Immature natural killer cell (primary cell): ENCODE measurements at places on chromosomes 11 and 22.

DNA sequence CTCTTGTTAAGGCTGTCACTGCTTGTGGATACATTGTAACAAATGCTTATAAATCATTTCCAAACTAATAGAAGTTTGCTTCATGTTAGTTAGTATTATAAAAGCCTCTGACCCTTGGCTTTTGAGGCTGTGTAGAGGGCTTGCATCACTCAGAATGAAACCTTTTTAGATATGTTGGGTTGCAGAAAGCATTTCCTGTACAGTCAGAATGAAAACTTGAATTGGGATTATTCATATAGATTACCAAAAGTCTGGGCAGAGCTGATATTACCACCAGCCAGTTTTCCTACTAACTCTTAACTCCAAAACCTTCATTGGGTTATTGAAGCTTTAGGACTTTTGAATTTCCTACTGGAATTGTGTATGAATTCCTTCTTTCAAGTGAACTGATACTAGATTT lies 12.0 kb downstream of the KMT2A start:
- no peak for DNase-seq

DNA sequence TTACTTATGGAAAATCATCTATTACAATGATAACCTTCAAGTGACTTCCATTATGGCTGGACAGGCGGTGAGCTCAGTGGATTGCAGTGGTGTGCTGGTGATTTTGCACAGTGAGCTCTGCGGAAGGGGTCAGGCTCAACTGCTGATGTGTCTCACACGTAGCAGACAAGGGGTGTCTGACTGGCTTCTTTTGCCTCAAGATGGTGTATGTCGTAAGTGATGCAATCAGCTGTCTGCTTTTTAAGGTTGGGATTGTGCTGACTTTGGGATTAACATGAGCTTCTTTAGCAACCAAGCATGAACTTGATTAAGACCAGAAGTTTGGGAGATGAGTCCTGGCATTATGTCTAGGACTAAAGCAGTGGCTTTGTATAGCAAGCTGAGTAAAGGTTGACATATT lies 49.5 kb downstream of the POLD3 start:
- DNase-seq: no peak

GRCh38 chr22:31998784-31999385 lies 44.2 kb upstream of the SLC5A1 start:
- DNase-seq: no peak

DNA sequence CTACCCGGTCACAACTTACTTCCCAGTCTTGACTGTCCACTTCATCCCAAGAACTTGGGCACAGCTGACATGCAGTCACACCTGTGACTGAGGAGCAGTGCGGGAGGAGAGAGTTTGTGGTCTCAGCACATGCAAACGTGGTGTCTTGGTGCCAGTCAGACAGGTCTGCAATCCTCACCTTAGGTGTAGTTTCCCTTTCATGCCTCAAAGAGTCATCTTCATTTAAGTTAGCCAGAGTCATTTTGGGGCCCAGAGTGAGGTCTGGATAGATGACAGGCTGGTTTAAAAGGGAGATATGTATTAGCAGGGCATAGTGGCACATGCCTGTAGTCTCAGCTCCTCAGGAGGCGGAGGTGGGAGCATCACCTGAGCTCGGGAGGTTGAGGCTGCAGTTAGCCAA lies 108.5 kb upstream of the SORL1-AS1 start:
- DNase-seq: no peak

DNA sequence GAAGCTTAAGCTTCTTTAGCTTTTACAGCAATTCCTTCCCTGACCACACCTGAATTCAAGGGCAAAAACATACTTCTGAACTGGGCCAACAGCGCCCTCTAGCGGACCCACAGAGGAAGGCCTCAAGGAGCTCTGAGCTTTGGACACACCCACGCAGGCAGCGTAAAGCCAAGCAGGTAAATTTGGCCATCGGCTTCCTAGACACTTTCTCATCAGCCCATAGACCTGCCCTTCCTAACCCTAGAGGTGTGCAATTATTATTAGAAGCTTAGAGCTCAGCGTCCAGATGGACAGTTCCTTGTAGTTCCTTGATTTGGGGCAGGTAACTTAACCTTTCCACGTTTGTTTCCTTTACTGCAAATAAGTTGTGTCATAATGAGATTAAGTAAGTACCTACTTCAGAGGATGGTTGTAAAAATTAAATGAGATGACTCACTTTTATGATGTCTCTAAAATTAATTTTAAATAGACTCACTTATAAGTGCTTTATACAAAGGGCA lies 25.7 kb upstream of the HMGXB4 start:
- DNase-seq: peak; percentile 26

DNA sequence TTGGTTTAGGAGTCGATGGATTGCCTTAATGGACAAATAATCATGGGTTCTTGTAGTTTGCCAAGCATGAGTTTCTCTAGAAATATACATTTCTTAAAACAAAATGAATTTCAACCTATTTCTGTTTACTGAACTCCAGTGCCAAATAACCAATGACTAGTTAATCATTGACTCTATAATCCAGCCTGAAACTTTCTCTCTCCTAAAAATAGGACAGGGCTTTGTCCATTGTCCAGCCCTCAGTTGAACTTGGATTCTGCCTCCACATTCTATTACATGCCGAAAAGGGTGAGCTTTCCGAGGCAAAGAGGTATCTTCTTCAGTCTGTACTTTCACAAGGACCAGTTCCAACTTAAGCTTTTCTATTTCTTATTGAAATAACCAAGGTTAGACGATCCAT lies 23.2 kb upstream of the CAT start:
- no peak for DNase-seq

GRCh38 chr22:34866081-34866480 lies 199.9 kb upstream of the ISX start:
- DNase-seq: no peak

DNA sequence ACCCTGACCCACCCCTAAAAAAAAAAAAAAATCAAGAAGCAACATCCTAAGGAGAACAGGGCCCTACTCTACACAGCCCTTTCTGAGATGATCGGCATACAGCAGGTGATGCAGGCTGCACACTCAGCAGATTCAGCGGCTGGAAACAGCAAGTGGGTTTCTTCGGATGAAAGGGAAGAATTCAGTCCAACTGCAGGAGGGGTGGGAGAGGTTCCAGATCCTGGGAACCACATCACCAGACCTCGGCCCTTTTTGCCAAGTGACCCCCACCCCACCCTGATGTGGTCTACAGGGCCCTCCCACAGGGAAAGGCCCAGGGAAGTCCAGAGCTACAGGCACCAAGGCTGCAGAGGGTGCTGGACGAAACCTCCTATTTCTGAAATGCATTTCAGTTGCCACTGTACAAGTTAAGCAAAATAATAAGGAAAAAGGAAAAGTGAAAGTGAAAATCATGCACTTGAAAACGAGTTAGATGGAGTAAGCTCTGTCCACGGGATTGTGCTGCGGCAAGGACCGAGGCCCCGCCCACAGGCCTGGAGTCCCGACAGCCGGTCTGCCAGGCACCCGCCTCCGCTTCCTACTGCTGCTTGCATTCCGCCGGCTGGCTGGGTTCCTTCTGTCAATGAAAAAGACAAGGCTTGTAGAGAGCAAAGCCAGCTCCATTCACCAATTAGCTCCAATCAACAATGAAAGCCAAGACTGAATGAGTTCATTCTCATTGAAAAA lies 16.0 kb upstream of the PHLDA2 start:
- no peak for DNase-seq

- no peak for DNase-seq
These were observed 740.5 kb downstream of the BRD1 start for GRCh38 chr22:49087198-49087597.

DNA sequence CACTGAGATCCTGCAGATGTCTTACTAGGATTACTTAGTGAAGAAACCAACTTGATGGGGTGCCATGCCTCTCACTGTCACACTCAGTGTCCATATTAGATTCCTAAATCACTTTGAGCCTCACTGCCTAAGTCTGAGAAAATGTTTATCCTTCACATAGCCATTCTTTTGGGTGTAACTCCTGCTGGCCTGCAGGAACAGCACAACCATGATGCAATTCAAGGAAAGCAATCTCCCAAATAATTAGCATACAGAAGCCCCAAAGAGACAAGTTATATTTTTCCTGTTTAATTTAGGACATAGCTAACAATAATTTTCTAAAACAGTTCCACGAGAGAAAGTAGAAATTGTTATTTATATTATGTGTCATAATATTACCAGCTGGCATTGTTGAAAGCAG lies 655.5 kb downstream of the KCNA4 start:
- no peak for DNase-seq

DNA sequence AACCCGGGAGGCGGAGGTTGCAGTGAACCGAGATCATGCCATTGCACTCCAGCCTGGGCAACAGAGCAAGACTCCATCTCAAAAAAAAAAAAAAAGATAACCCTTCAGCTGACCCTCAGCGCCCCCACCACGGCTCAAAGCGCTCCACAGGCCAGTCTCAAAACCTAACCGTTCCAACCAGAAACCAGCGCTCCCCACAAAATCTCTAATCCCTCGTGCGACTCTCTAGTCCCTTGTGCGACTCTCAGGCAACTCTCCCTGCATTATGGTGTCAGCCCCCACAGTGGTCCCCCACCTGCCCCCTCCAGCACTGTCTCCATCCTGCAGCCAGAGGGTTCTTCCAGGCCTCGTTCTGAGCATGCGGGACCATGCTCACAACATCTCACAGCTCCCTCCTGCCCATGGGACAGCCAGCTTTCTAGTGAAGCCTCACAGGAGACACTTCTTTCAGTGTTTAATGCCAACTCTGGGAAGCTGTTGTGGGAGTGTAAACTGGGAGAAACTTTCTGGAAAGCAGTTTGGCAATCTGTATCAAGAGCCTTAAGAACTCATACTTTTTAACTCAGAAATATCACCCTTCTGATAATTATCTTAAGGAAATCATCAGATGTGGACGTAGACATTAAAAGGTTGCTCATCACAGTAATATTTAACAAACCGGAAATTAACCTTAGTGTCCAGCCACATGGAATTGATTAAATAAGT lies 4.2 kb upstream of the RASGRP2 start:
- DNase-seq: no peak

- no peak for DNase-seq
These were observed 10.5 kb upstream of the ZBTB16 start for GRCh38 chr11:114049050-114049449.

DNA sequence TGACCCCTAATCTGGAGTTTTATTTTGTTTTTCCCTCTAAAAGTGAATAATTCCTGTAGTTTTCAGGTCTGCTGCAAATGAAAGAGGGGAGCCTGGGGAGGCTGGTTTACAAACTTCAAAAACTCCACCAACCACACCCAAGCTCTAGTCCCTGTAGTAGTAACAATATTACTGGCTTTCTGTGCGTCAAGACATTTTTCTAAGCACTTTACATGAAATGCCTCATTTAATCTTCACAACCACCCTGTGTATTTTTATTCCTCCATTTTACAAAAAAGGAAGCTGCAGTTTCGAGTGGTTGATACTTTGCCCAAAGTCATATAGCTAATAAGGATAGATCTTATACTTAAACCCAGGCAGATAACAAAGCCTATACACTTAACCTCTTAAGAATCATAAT lies 23.5 kb downstream of the CTNND1 start:
- DNase-seq: no peak

GRCh38 chr11:2770096-2770751 lies 70.4 kb upstream of the KCNQ1OT1 start:
- DNase-seq: no peak

- no peak for DNase-seq
These were observed 41.8 kb downstream of the LIF start for GRCh38 chr22:30204742-30205111.

GRCh38 chr11:47527186-47527585 lies 25.7 kb downstream of the CELF1 start:
- DNase-seq: no peak

- DNase-seq: no peak
These were observed 68.6 kb upstream of the ATXN10 start for GRCh38 chr22:45602824-45603595.
